Adrenal gland (tissue), 19 donors: ENCODE measurements at places on chromosomes 3 and 15. TPM values are rescaled to one million over a fixed set of nuclear protein-coding genes. Genes with fewer than 3 reads are reported as not detected.

DNA sequence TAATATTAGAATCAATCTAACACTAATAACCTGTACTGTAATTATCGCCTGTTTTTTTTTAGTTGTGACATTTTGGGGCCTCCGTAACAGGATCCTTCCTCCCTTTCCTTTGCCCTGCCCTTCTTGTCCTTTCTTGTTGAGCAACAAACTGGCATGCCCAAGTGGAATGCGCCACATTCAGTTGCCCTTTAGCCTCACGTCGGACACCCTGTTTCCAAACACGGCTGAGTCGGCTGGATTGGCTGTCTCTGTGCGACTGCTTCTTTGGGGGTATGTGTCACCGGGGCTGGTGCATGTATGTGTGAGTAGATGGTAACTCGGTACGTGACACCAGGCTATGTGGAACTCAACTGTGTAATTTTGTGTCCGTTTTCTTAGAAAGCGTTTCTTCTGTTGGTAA is 24.1 kb downstream of the TRAK1 start:
- DNase-seq, result no peak
- no peak overlapping the region for H3K4me3 ChIP-seq
- no peak overlapping the region for H3K27ac ChIP-seq
- H3K36me3 ChIP-seq, result no peaks in the 10 kb centered on the region
- no peaks in the 10 kb centered on the region for H3K27me3 ChIP-seq

The EHHADH gene
- total RNA-seq, result 7.2 TPM

- H3K4me3 ChIP-seq, result no peak overlapping the region
- H3K4me1 ChIP-seq, result no peaks in the 10 kb centered on the region
- H3K27me3 ChIP-seq, result no peaks in the 10 kb centered on the region
These were observed 313.5 kb downstream of the PYDC2 start for GRCh38 chr3:191774485-191774884.

DNA sequence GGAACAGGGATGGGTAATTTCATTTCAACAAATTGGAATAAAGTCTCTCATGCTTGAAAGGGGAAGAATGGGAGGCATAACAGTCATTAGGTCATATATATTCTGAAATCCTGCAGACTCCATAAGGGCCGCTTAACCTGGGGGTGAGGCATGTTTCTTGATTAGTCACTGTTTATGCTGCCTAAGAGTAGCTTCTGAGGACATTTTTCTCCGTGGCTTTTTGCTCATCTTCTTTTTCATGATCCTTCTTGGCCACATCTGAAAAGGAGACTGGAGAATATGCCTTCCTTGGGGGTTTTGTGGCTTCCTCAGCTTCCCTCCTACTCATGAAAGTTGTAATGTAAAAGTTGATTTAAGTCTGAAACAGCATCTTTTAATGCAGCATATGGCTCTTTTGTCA is 20.0 kb upstream of the CFAP20DC start:
- no peaks in the 10 kb centered on the region for H3K4me1 ChIP-seq
- H3K4me3 ChIP-seq, result no peak overlapping the region
- H3K36me3 ChIP-seq, result no peaks in the 10 kb centered on the region
- no peak overlapping the region for H3K27ac ChIP-seq
- no peaks in the 10 kb centered on the region for H3K27me3 ChIP-seq

- H3K27ac ChIP-seq, result no peak overlapping the region
- no peak overlapping the region for H3K4me3 ChIP-seq
- H3K27me3 ChIP-seq, result no peaks in the 10 kb centered on the region
These were observed 36.7 kb upstream of the SLC6A1 start for GRCh38 chr3:10955711-10956453.
